ENCODE measurements at places on chromosomes 11 and 22. TPM values are rescaled to one million over a fixed set of nuclear protein-coding genes. Genes with fewer than 3 reads are reported as not detected.

Gene PHLDA2
- total RNA-seq, result 8.4 TPM

Gene TCN1
- not detected for total RNA-seq

Gene KCNK4
- total RNA-seq, result not detected

Gene FAT3
- under 0.01 TPM for total RNA-seq

Gene PLEKHB1
- total RNA-seq, result 0.42 TPM

Gene LRRC74B
- total RNA-seq, result not detected

Gene OR52I1
- total RNA-seq, result not detected

Gene KCNJ11
- 0.07 TPM for total RNA-seq

Gene TRIM48
- not detected for total RNA-seq

Gene PRG2
- 0.40 TPM for total RNA-seq

Gene HBB
- total RNA-seq, result not detected

Gene FAM111B
- 18.0 TPM for total RNA-seq

Gene APOBEC3F
- total RNA-seq, result 5.1 TPM

Gene GPR83
- not detected for total RNA-seq

Gene PLCB3
- 84.5 TPM for total RNA-seq

Gene FGF19
- not detected for total RNA-seq

Gene TREH
- not detected for total RNA-seq

Gene ALX4
- not detected for total RNA-seq

Gene TPP1
- 160 TPM for total RNA-seq

Gene PIM3
- 174 TPM for total RNA-seq

Gene BID
- 65.7 TPM for total RNA-seq

Gene RFPL1
- not detected for total RNA-seq

Gene APOL5
- not detected for total RNA-seq

Gene RBMXL2
- 0.04 TPM for total RNA-seq

Gene PGR
- total RNA-seq, result 0.07 TPM
